ENCODE measurements at places on chromosomes 4 and X. TPM values are rescaled to one million over a fixed set of nuclear protein-coding genes. Genes with fewer than 3 reads are reported as not detected.

DNA sequence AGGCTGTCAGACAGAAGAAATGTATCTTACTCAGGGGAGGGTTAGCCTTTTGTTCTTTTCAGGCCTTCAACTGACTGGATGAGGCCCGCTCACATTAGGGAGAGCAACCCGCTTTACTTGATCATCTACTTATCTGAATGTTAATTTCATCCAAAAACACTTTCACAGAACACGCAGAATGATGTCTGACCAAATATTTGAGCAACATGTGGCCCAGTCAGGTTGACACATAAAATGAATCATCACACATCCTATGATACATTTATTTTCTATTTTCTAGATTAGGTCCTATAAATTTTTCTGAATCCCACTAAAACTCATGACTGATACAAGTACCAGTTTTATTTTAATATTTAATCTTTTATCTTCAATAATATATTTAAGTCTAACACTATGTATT lies 260.3 kb downstream of the IL15 start:
- no peak for DNase-seq

GRCh38 chr4:114318309-114318708 lies 280.3 kb upstream of the UGT8 start:
- no peak for DNase-seq

Gene FRMPD4
- total RNA-seq, result not detected

Gene HDX
- 6.7 TPM for total RNA-seq

DNA sequence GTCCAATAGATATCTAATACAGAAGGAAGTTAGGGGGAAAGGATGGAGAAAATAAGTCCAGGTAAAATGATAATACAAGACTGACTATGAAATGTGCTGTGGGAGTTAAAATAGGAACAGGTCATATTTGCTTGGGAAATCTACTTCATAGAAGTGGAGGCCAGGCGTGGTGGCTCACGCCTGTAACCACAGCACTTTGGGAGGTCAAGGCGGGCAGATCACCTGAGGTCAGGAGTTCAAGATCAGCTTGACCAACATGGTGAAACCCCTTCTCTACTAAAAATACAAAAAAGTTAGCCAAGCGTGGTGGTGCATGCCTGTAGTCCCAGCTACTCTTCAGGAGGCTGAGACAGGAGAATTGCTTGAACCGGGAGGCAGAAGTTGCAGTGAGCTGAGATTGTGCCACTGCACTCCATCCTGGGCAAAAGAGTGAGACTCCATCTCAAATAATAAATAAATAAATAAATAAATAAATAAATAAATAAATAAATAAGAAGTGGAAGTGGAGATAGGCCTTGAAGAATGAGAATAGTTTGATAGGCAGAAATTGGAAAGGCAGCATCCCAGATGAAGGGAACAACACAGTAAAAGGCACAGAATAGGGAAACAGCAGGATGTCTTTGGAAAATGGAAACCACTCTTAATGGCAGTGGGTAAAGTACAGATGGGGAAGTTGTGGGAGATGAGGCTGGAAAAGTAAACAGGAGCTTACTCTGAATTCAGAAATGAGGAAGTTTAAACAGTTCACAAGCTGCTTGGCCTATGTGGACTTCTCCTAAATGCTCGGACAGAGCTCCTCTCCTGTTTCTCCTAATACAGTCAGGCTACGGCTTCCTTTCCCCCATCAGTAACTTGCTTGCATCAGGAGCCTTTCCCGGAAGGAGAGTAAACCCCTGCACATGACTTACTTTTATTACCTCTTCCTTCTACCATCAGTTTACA lies 15.1 kb upstream of the GK start:
- DNase-seq, result no peak

DNA sequence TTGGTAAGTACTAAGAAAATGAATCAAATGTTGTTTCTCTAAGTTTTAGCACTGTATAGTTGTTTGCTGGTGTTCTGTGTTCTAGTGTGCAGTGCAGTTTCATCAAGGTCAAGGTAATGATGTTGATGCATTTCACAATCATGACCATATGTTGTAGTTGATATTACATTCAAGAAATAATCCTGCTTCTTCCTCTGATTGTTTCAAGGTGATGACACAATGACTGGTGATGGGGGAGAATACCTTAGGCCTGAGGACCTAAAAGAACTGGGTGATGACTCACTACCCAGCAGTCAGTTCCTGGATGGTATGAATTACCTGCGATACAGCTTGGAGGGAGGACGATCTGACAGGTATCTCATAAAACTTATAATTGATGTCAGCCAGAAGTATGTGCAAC lies 261.6 kb downstream of the ANK2 start:
- DNase-seq, result no peak

Gene TRPC5OS
- total RNA-seq, result not detected

DNA sequence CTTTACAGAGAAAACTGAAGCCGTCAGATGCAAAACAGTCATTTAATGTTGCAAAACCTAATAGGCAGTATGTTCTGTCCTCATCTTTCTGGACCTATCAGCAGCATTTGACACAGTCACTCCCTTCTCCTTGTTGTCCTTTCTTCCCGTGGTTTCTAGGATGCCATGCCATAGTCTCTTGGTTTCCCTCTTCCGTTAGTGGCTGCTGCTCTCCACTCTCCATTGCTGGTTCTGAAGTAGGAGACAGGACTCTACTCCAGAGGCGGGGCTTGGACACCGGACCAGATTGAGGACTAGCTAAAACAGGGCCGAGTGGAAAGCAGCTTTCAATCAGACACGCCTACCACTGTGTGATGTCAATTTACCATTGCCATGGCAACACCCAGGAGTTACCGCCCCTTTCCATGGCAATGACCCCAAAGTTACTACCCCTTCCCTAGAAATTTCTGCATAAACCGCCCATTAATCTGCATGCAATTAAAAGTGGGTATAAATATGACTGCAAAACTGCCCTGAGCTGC lies 88.8 kb upstream of the CCDC160 start:
- DNase-seq, result no peak

Gene GSX2
- total RNA-seq, result not detected

Gene ATOH1
- total RNA-seq, result 1.6 TPM

Gene CTAG1B
- total RNA-seq, result not detected

Gene TMPRSS11F
- total RNA-seq, result not detected

DNA sequence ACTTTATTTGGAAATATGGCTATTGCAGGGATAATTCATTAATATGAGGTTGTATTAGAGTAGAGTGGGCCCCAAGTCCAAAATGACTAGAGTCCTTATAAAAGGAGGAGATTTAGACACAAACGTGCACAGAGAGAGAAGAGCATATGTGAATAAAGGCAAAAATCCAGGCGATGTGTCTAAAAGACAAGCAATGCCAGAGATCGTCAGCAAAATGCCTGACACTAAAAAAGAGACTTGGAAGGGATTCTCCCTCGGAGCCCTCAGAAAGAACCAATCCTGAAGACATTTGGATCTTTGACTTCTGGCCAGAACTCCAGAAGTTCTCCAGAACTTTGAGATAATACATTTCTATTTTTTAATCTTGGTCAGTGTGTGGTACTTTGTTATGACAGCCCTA lies 472.1 kb downstream of the NLGN4X start:
- DNase-seq, result no peak

DNA sequence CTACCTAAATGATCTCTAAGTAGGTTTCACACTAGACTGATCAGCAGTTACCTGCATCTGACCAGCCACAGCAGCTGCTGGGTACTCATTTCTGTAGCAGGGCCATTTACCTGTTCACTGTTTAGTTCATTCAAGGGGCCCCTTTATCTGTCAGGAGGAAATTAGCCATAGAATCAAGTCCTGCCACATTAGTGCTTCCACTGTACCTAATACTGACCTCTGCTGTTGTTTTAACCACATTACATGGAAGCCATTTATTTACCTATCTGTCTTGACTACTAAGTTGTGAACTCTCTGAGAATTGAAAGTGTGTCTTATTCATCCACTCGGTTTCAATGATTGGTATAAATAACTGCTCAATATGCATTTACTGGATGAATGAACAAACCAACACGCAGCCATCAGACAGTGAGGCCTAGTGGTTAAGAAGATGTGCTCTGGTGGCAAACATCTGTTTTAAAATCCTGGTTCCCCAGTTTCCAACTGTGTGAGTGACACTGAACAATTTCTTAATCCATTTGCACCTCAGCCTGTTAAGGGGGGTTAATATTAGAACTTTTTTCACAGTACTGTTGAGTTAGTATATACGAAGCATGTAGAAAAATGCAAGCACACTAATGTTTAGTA lies 30.0 kb upstream of the ANXA5 start:
- no peak for DNase-seq

Gene PLCXD1
- total RNA-seq, result 70.3 TPM

Data from endodermal cell (in vitro differentiated cells).